GM23338 (cell line): ENCODE measurements at places on chromosomes 12 and 14. TPM values are rescaled to one million over a fixed set of nuclear protein-coding genes. Genes with fewer than 3 reads are reported as not detected.

Gene GLIPR1L1
- 3.1 and 4.4 TPM in 2 replicates for polyA plus RNA-seq

Gene TAS2R9
- not detected in 2 replicates for polyA plus RNA-seq

Gene ATG14
- polyA plus RNA-seq, result 6.9 and 7.3 TPM in 2 replicates

Gene SYT10
- 1.3 and 1.5 TPM in 2 replicates for polyA plus RNA-seq

Gene ZNF839
- 6.0 and 7.9 TPM in 2 replicates for polyA plus RNA-seq
